Activated naive CD8-positive, alpha-beta T cell treated with anti-CD3 and anti-CD28 coated beads, Interleukin-2, amount 50 U/mL, for 24 hours (primary cell): ENCODE measurements at places on chromosomes 7 and 10.
A peak's percentile ranks its signal among the peaks of the same experiment; 100 is the strongest.

GRCh38 chr7:17492437-17492836 lies 194.0 kb downstream of the AHR start:
- no peak for DNase-seq

DNA sequence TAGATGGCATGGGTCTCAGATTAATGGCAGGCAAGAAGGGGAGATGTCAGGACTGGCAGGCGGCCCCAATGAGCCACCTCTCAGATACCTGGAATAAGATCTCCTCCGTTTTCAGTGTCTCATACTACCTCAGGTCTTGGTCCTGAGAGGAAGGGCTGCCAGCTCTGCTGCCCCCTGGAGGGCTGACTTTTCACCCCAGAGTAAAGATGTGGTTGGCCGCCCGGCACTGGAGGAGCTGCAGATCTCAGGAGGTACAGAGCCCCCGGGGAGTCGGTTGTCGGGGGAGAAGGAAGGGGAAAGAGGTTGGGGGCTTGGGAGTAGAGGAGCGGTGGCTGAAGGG lies 642 bp upstream of the COL13A1 start:
- DNase-seq: peak; percentile 53

DNA sequence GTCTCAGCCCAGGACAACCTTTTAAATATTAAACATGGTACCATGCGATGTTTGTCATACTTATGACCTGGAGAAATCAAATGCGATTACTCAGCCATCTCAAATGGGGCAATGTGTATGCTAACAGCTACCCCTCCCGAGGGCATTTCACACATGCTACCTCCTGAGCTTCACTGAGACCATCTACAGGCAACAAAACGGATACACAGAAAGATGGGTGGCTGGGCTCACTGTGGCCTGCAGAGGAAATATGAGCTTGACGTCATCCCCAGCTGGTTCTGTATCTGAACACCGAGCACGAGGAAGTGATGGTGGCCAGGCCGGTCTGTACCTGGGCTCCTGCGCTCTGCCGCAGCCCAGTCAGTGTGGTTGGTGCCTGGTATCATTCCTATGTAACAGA lies 374.3 kb downstream of the RPS24 start:
- no peak for DNase-seq

DNA sequence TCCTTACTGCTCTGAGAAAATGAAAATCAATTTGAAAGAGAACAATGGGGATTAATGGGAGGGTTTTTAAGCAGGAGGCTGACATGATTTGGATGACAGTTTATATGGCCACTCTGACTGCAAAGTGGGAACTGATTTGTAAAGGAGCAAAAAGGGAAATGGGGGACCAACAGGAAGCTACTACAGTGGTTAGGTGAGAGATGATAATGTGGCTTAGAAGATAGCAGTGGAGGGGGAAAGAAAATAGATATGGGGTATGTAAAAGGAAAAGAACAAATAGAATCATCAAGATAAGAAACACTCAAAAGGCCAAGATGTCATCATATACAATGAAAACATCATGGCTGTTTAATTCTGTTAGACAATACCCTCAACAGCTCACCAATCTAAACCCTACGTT lies 177.5 kb downstream of the ANK3 start:
- DNase-seq: no peak

- DNase-seq: no peak
Observed at GRCh38 chr7:106848851-106849442, 16.1 kb upstream of the PIK3CG start.

DNA sequence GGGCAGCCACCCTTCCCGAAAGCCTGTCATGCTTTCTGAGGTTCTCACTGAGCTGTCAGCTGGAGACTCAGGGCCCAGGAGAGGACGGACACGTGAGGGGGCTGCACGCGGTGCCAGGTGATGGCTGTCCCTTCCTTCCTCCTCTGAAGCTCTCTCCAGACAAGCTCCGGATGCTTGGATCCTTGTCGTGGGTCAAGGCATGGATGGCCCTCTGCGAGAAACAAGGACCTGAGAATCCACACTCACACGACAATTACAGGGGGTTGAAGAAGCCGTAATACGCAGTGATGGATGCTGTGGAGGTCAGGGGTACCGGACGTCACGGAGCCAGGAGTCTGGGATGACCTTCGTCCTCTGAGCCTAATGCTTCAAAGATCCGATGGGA lies 170.3 kb downstream of the USP6NL start:
- no peak for DNase-seq

GRCh38 chr10:59879363-59879913 lies 26.9 kb downstream of the CCDC6 start:
- no peak for DNase-seq

DNA sequence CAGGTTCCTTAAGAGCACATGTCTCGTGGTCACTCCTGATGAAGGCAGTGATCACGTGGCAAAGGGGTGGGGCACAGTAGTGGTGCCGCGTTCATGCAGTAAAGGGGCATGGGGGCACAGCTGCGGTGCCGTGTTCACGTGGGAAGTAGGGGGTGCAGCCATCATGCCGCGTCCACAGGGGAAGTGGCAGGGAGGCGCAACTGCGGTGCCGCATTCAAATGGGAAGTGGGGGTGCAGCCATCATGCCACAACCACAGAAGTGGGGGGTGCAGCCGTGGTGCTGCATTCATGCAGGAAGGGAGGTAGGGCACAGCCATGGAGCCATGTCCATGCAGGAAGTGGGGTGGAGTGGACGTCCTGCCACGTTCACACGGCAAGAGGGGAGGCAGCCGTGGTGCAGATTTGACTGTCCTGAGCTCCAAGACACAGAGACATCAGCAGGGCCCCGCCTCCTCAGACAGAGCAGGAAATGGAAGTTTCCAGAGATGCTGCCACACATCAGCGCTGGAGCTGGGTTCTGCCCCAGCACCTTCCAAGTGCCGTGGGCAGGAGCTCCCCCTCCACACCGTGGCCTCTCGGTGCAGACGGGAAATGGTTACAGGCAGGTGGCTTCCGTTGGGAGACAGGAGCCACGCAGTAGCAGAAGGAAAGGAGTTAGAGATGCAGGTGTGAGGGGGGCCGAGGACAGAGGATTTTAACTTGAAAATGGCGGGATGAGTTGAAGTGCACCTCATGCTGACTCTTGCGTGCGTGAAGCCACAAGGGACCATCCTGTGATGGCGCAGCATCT lies 95.0 kb upstream of the DDC start:
- DNase-seq: peak; percentile 40

- no peak for DNase-seq
Observed at GRCh38 chr10:124975977-124976514, 34.1 kb downstream of the ZRANB1 start.

- no peak for DNase-seq
Observed at GRCh38 chr10:109187677-109188076, 735.6 kb downstream of the XPNPEP1 start.

DNA sequence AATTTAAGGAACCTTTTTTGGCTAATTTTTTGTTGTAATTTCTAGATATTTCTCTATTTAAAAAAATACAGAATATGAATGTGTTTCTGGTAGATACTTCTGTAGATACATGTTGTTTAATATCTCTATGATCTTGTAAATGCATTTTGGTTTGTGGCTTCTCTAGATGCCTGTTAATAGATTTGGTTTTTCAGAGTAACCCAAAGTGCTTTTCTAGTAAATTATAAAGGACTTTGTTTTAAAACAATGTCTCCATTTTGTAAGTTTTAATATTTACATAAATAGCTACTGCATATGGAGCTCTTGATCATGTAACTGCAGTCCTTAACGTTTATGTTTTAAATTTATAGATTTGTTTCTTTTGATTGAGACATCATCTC lies 88.5 kb downstream of the MDFIC start:
- DNase-seq: no peak

DNA sequence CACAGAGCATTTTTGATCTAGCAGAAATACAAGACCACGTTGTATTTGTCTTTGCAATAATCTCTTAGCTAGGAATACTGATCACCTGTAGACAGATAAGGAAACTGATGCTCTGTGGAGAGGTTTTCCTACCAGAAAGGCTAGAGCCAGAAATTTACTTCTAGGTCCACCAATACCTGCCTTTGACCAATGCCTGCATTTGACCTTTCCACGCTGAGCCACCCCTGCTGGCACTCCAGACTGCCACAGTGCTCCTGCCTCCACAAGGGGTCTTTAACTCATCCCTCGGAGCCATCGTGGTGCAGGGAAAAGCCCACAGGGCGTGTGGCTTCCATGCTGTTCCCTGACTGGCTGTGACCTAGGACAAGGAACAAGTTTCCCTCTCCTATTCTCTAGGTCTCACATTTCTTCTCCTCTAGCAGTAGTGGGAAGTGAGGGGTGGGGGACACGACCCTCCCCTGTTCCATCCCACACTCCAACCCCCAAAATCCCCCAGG lies 1.5 kb upstream of the ELN start:
- no peak for DNase-seq

DNA sequence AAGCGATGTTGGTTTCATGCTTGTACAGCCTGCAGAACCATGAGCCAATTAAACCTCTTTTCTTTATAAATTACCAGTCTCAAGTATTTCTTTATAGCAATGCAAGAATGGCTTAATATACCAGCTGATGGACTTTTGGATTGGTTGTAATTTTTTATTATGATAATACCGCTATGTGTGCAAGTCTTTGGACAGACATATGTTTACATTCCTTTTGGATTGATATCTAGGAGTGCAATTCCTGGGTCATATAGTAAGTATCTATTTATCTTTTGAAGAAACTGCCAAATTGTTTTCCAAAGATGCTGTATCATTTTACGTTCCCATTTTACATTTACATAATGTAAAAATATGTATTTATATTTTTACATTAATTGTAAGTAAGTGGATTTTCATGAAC lies 81.2 kb upstream of the PIP4K2A start:
- DNase-seq: no peak

DNA sequence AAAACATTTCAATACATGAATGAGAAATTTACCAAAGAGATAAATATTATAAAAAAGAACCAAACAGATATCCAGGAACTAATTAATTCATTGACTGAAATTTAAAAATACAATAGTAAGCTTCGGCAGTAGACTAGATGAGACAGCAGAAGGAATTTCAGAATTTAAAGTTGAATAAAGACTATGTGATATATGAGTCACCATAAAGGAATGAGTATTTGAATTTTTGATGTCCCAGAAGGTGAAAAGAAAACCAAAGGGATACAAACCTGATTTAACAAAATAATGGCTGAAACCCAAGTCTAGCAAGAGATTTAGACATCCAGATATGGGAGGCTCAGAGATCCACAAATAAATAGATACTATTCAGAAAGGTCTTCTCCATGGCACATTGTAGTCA lies 623.9 kb upstream of the FOXK1 start:
- DNase-seq: no peak

DNA sequence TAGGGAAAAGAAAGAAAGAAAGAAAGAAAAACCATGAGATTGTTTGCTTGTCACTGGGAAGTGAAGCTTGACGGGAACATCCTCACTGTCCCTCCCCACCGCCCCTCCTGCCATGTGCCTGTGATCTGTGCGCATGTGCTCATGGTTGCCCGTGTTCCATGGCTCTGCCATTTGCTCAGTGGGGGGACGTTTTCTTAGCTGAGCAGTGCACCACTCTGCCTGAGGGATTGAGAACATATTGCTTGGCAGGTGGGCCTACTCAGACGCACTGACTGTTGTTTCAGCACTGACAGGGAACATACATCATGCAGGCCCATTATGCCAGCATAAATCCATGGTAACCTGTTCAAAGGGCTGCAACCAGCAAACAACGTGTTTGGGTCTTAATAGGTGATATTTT lies 747.9 kb upstream of the GALNT17 start:
- DNase-seq: no peak

DNA sequence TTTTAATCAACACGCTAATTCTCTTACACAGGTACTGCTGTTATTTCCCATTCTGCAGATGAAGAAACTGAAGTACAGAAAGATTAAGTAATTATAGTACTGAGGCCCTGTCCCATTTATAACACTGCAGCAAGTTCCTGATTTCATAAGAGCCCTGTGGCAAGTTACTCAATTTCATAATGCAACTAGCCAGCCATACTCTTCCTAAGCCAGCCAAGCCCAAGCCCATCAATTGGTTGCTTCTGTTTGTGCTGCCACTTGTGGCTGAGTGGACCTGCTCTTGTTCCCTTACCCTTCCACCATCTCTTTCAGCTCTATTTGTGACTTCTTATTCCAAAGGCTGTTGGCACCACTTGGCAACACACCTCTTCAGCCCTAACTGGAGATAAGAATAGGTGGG lies 19.7 kb upstream of the PRPF18 start:
- no peak for DNase-seq

- DNase-seq: no peak
Observed at GRCh38 chr10:79542626-79543025, 17.6 kb downstream of the SFTPA2 start.

- no peak for DNase-seq
Observed at GRCh38 chr10:45480294-45480693, 106.3 kb downstream of the ALOX5 start.

DNA sequence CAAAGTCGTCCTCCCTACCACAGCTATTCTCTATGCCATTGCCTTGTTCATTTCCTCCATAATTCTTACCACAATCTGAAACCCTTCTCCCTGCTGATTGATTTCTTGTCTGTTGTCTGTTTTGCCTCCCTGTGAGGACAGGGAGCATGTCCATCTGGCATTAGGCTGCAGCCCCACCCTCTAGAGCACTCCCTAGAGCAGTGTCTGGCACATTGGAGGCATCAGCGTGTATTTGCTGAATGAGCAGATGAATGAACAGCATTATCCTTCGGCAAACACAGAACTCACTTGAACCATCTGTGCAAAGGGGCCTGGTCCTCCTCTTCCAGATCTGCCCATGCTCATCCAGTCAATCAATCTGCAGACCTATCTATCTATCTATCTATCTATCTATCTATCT lies 5.1 kb upstream of the DMBT1 start:
- DNase-seq: no peak

DNA sequence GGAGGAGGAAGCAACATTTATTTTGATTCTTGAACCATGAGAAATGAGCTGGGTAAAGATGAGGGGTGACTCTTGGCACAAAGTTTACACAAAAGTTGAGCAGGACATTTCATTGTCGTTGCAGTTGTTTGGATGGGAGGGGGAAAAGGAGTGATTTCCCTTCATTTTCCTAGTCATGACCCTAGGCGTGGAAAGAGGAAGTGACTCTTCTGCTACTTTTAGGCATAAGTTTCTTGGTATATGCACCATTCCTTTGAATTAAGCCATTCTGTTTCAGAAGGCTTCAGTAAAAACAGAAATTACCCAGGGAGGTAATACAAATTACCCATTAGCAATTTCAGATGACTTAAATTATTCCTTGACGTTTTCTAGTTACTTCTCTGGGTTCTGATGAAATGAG lies 113.9 kb upstream of the FAM171A1 start:
- no peak for DNase-seq

DNA sequence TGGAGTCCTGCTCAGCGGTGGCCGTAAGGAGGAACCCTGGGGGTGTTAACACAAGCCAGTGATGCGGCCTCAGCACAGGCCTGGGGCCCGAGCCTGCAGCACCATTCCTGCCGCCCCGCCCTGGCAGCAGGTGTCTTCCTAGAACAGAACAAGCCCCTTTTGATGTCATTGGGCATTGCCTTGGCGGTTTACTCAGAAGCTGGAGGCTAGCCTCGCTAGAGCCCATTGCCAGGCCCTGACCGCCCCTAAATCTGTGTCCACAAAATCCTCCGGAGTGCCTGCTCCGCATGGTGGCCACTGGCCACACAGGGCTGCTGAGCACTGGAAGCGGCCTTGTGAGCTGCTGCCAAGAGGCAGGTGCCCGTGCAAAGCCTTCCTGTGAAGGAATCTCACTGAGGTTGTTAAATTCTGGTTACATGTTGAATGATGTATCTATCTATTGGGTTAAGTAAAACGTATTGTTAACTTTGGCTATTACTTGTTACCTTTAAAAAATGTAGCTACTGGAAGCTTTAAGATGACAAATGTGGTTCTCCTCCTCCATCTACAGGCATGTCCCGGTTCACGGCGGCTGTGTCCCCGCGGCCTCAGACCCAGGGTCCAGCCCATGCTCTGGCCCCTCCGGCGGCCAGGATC lies 1.2 kb upstream of the INPP5A start:
- no peak for DNase-seq
